COR-L47 (cell line): ENCODE measurements at places on chromosomes 6 and 20.
A peak's percentile ranks its signal among the peaks of the same experiment; 100 is the strongest.

- DNase-seq = peak; percentile 24
These were observed 57.7 kb downstream of the FAM229B start for GRCh38 chr6:112145080-112145573.

DNA sequence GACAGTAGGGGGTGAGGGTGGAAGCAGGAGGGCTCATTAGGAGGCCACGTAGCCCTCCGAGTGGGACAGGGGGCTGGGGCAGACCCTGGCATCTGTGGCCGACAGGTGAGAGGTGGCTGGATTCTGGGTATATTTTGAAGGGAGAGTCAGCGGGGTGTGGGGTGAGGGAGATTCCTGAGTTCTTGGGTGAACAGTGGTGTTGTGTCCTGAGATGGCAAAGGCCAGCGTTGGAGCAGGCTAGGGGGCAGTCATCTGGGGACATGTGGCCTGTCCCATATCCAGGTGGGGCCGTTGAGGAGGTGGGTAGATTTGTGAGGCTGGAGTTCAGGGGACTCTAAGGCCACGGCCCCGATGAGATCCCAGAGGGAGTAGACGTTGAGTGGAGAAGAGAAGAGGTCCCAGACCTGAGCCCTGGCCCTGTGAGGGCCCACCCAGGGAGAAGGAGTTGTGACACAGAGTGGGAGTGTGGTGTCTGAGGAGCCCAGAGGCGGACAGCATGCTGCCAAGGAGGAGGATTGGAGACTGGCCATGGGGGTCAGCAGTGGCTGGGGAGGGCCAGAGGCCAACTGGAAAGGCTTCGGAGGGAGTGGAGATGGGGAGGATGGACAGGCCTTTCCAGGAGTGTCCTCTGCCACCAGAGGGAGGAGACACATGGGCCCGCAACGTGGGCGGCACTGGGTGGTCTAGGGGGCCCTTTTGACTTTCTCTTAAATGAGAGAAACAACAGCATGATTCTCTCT lies 19.6 kb downstream of the PACSIN1 start:
- no peak for DNase-seq

DNA sequence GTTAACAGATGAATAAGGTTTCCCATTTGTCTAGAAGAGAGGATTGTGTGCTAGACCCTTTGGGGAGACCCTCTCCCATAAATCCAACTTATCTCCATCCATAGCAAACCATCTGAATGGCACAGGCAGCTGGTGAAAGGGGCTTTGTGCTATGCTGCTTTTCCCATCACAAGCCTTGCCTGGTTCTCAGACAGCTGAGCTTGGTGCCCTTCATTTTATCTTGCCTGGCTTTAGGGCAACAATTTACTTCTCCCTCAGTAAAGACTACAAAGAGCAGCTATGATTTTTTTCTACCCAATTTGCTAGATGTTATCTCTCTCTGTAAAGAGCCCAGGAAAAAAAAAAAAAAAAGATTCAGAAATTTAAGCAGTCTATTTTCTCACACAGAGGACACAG lies 117.0 kb upstream of the COL21A1 start:
- DNase-seq = no peak

DNA sequence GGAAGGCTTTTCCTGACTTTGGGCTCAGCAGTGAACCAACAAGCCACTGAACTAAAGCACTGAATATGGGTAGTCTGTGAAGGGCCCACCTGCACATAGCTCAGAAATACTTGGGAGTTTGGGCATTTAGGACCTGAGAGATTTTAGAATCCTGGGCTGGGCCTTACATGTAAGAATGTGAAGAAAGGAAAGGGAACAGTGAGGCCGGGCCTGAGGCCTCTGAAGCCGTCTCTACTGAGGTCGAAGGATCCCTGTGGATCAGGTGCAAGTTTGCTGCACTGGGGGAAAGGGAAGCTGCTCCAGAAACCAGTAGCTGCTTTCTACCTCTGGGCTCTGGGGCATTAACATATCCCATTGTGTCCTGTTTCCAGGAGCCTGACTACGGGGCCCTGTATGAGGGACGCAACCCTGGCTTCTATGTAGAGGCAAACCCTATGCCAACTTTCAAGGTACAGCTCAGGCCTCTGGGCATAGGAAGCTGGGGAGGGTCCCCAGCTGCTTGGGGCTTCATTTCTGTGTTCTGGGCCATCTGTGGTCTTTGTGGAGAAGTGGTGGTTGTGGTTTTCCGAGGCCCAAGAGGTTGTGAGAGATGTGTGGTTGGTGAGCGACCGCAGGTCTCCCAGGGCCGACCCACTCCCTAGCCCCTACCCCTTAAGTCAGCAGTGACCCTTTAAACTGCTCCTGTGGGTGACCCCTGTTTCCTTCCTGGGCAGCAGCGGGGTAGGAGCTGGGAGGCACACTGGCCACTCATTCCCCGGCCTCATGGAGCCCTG lies 30.3 kb downstream of the PLCG1 start:
- DNase-seq = no peak

DNA sequence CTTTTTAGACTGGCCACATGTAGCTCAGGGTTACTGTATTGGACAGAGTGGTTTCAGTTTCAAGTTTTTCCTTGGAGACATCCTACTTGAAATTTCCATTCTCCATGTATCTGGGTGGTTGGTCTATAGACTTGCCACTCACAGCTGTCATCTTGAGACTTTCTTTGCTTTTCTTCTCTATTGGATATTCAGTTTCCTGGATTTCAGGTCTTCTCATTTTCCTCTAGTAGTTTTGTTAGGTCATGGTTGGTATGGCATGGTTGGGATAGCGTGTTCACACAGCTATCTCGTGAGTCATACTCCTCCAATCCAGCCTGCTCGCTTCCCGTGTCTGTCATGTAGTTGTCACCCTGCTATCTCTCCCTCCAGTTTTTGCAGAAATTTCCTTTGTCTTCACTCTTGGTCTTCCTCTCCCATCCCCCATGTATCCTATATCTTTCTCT lies 48.3 kb downstream of the PTPN1 start:
- no peak for DNase-seq

- DNase-seq = no peak
These were observed 114.1 kb upstream of the INSM1 start for GRCh38 chr20:20253744-20254330.

GRCh38 chr6:167703347-167703746 lies 123.4 kb upstream of the AFDN start:
- DNase-seq = no peak

GRCh38 chr6:143708889-143709288 lies 31.1 kb downstream of the PHACTR2 start:
- no peak for DNase-seq

- DNase-seq = no peak
These were observed 25.1 kb downstream of the NEDD9 start for GRCh38 chr6:11207199-11207968.

- no peak for DNase-seq
These were observed 652.0 kb upstream of the NOX3 start for GRCh38 chr6:156107624-156108101.

- DNase-seq = no peak
These were observed 326.6 kb downstream of the COL12A1 start for GRCh38 chr6:74879234-74879633.

DNA sequence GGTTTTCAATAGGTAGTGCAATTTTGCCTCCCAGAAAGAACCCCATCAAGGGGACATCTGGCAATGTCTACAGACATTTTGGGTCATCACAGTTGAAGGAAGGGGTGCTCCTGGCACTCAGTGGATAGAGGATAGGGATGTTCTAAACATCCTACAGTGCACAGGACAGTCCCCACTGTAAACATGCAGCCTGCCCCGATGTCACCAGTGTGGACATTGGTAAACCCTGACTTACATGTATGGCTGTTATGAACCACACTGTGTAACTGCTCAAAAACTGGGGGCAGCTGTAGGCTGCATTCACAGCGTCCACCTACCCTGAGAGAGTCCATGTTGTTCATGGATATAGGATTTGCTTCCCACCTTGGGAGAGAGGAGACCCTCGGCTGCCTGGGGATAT lies 79.3 kb upstream of the FOXQ1 start:
- DNase-seq = no peak

GRCh38 chr20:36249450-36249849 lies 13.2 kb downstream of the AAR2 start:
- DNase-seq = no peak

DNA sequence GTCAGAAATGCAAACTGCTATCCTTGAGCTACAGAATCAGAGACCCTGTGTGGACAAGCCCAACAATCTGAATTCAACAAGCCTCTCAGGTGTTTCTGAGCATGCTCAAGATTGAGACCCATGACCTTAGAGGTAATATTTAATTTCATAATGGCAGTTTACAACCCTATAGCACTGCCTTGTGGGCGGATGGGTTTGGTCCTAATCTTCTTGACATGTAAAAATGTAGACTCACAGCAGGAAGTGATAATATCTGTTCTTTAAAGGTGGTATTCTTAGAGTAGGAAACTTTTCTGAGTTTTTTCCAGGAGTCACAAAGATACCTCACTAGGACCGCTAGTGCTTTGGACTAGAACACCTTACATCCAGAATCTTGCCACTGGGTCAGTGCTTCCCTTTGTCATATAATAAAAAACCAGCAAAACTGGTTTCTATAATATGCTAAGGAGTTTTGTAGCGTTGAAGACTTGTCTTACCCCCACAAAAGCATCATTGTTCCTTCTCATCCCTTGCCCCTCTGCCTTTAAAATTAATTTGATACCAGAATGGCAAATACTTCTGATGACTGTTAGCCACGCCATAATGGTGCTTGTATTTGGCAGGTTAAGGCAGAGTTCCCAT lies 52.6 kb downstream of the E2F3 start:
- DNase-seq = no peak

GRCh38 chr20:43300901-43301300 lies 111.2 kb upstream of the PTPRT start:
- DNase-seq = no peak

GRCh38 chr20:33010133-33010504 lies 2.6 kb downstream of the BPIFB2 start:
- no peak for DNase-seq

DNA sequence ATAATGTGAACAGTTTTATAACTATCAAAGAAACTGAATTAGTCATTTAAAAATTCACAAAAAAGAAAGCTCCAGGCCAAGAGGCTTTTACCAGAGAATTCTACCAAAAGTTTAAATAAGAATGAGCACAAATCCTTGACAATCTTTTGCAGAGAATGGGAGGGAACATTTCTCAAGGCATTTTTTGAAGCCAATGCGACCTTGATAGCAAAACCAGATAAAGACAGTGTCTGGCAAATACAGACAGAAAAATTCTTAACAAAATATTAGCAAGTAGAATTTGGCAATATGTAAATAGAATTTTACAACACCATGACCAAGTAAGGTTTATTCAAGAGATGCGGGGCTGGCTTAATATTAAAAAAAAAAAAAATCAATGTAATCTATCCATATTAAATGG lies 41.7 kb downstream of the RNF24 start:
- no peak for DNase-seq

GRCh38 chr6:99185525-99185924 lies 163.9 kb downstream of the FAXC start:
- peak; percentile 59 for DNase-seq

DNA sequence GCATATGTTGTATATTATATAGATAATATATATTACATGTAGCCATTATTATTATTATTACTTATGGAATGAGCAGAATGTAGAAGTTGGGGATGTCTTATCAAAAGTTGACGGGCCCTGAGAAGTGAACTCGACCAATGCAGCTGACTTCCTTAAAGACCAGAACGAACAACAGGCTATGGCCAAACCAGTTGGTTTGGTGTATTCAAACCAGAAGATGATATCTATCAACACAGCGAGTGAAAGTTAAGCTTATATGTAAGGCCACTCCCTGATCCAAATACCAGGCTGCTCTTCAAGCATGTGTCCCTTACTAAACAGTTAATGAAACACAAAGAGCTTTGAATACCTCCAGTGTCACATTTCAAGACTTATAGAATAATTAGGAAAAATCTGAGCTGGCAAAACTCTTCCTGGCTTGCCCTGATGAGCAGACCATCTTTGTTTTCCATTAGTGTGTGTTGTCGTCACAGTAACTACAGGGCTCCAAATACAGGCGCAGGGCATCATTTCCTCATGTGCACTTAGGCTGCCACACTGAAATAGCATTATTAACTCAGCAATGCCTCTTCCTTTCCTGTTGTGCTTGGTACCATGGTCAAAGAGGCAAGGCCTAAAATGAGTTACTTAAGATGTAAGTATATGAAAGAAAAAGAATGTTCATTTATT lies 6.6 kb downstream of the FILIP1 start:
- DNase-seq = no peak

DNA sequence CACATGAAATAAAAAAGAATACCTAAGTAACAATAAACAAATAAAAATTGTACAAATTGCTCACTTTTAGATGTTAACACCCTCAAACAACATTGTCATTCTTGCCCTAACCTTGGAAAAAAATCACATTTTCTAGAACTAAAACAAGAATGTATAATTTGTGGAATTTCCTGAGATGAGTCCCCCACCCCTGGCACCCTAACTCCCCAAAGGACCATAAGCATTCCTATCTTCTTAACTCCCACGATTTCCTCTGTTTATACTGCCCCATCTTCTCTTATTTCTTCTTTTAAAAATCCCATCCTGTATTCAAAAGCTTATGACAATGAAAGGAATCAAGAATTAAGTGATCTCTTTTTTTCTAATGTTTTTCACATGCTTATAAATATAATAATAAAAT lies 70.9 kb downstream of the IBTK start:
- DNase-seq = no peak

DNA sequence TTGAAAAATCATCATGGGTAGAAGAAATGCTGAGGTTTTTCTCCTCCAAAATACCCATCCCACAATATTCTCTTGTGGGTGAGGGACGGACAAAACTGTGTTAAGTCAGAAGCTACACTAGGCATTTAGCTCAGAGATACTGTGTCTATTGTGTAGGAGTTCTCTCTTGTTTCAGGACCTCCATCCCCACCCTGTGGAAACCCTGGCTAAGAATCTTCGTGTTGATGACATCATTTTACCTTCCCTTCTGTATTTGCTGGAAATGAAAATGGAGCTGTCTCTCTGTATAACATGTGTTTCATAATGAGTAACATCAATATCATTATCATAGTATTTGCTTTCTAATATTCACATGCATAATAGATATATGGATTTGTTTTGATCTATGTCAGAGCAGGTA lies 1193.0 kb upstream of the CITED2 start:
- DNase-seq = no peak

DNA sequence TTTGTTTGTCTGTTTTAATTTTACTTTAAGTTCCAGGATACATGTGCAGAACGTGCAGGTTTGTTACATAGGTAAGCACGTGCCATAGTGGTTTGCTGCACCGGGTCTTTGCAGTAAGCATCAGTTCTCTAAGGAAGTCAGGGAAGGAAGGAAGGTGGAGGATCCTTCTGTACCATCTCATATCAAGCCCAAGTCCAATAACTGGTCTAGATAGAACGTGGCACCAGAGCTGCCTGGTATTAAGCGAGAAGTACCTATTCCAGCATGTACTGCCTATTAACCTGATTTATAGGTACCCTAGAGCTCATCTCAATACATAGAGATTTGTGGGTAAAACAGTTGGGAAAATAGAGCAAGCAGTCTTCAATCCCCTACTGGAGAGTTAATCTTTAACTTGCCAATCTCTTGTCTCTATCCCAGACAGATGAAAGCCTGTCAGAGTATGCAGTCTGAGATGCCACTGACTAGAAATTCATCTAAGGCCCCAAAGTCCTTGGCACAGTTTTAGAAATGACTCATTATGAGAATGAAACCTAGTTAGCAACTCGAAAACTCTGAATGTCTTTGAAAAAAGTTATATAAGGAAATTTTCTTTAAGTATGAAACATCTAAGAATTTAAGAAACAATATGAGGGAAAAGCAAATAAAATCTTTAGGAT lies 144.9 kb downstream of the TFAP2A start:
- DNase-seq = no peak
